Stimulated activated CD4-positive, alpha-beta T cell treated with anti-CD3 and anti-CD28 coated beads, TNF-alpha, amount 100 ng/mL, for 1 hour (primary cell): ENCODE measurements at places on chromosomes 7 and 10.

- DNase-seq = no peak
Observed at GRCh38 chr10:60942788-60943315, 1.1 kb downstream of the RHOBTB1 start.

DNA sequence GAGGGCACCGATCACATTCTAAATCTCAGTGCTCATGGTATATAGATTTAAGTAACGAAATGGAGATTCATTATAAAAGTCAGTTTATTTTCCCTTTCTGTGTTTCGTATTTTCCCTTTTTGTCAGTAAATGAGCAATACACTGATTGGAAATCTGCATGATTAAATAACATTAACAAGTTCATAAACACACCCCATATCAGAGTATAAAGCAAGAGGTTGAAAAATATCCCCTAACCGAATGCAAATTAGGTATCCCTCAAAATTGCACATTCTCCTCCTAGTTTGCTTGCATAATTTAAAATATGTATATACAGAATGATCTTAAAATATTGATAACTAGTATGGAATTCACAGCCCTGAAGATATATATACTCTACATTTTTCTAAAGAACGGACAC lies 64.6 kb downstream of the SLC37A3 start:
- no peak for DNase-seq

DNA sequence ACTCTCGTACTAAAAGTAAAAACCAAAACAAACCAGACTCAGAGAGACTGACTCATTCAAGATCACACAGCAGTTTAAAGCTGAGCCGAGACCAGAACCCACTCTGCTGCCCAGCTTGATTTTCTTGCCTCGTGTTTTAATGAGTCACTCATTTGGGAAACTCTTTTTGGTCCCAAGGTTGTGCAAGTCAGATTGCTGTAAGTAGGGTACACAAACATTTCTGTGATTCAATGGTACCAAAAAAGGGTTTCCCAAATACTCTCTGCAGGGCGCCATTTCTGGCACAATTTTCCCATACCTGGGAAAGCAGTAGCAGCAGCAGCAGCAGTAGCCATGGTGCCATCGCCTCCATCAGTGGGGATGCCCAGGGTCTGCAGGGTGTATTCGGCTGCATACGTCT lies 69.9 kb downstream of the ASAH2B start:
- no peak for DNase-seq

DNA sequence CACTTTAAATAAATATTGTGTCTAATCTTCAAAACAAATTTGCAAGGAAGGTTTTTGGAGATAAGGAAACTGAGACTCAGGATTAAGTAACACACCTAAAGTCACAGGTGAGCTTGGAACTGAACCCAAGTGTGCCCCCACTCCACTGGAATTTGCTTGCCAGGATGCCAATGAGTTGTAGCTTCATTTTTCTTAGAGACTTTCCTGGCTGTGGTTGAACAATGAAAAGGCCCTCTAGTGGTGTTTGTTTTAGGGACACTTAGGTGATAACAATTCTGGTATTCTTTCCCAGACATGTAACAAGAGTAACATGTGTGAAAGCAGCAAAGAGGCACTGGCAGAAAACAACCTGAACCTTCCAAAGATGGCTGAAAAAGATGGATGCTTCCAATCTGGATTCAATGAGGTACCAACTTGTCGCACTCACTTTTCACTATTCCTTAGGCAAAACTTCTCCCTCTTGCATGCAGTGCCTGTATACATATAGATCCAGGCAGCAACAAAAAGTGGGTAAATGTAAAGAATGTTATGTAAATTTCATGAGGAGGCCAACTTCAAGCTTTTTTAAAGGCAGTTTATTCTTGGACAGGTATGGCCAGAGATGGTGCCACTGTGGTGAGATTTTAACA lies 1.5 kb downstream of the IL6 start:
- DNase-seq = no peak

DNA sequence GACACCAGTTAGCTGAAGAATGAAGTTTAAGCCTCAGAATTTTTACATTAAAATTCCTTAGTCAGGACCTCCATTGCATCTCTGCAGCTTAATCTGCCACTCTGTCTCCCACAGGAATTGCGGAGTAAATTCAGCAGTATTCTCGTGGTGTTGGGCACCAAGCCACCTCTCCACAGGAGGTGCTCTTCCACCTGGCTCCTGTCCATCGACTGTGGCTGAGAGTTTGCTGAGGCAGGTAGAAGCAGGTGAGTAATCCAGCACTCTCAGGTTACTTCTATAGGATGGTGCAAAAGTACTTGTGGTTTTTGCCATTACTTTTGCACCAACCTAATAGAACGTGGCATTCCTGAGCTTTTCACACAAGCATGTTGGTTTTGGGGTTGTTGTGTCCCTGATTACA lies 134.1 kb downstream of the GFRA1 start:
- no peak for DNase-seq

- DNase-seq = no peak
Observed at GRCh38 chr10:5544216-5544805, 19.6 kb downstream of the CALML3 start.

GRCh38 chr10:131726967-131727366 lies 173.8 kb upstream of the PPP2R2D start:
- DNase-seq = no peak

- no peak for DNase-seq
Observed at GRCh38 chr7:113331155-113331898, 213.0 kb upstream of the SMIM30 start.

DNA sequence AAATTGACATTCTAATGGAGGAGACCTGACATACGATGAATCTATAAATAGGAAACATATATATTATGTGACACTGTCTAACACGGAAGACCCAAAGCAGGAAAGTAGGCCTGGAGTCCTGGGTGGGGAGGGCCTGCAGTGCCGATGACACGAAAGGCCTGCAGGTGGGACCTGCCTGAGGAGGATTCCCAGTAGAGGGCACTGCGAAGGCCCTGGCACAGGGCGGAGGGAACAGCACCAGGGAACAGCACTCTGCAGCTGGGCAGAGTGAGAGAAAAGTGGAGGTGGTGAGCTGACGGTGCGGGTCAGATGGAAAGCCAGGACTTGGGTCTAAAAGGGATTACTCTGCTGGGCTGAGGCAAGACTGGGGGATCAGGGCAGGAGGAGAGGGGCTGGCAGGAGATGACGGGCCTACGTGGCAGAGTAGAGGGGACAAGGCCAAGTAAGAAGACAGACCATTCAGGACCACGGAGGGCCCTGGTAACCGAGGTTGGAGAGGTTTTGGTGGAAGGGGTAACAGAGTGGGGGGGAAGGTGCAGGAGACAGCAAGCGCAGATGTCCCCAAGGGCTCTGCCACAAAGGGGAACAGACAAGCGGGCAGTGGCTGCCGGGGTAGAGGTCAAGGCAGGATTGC lies 8.1 kb downstream of the ZNF746 start:
- DNase-seq = no peak

- DNase-seq = no peak
Observed at GRCh38 chr7:123612024-123612423, 10.4 kb downstream of the ASB15 start.

- no peak for DNase-seq
Observed at GRCh38 chr10:86965986-86966654, 2.2 kb upstream of the ADIRF start.

- no peak for DNase-seq
Observed at GRCh38 chr10:46091080-46091827, 45.2 kb upstream of the MSMB start.

DNA sequence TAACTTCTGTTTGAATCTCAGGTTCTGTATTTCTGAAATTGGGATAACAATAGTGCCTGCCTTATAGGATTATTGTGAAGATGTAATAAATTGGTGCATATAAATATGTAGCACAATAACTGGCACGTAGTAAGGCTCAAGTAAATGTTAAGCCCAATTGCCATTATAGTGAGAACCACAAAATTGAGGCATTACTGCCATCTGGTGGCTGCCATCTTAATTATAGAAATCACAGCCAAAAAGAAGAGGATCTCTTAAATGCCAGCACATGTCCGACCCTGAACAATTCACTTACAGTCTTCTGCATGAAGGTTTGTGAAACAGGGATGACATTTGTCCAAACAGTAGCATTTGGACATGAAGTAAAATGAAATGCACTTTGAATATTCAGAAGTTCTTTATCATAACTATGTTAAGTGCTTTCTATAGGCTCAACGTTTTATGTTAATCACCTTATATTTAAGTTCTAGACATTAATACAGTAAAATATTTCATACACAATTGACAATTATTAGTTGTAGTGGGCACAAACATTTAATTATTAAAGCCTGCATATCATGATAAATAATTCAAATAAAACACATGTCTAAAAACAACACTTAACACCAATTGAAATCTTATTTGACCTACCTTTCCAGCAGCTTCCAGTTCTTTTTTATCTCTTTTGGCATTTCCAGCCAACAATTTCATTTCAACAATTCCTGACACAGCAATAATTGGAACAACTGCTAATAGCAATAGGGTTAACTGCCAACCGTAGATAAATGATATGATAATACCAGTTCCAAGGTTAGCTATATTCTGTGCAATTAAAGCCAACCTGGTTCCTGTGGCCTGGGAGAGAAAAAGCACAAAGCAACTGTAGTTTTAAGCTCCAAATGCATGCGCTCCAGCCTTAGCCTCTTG lies 58.5 kb downstream of the ABCB4 start:
- DNase-seq = peak; percentile 29

- DNase-seq = no peak
Observed at GRCh38 chr7:22718200-22718711, 8.7 kb upstream of the IL6 start.

- no peak for DNase-seq
Observed at GRCh38 chr7:154610903-154611302, 392.0 kb downstream of the PAXIP1 start.

- DNase-seq = no peak
Observed at GRCh38 chr10:62084451-62084850, 183.0 kb downstream of the ARID5B start.

- no peak for DNase-seq
Observed at GRCh38 chr10:17066807-17067206, 62.8 kb downstream of the CUBN start.

- no peak for DNase-seq
Observed at GRCh38 chr10:79046741-79047583, 21.8 kb upstream of the ZMIZ1 start.

DNA sequence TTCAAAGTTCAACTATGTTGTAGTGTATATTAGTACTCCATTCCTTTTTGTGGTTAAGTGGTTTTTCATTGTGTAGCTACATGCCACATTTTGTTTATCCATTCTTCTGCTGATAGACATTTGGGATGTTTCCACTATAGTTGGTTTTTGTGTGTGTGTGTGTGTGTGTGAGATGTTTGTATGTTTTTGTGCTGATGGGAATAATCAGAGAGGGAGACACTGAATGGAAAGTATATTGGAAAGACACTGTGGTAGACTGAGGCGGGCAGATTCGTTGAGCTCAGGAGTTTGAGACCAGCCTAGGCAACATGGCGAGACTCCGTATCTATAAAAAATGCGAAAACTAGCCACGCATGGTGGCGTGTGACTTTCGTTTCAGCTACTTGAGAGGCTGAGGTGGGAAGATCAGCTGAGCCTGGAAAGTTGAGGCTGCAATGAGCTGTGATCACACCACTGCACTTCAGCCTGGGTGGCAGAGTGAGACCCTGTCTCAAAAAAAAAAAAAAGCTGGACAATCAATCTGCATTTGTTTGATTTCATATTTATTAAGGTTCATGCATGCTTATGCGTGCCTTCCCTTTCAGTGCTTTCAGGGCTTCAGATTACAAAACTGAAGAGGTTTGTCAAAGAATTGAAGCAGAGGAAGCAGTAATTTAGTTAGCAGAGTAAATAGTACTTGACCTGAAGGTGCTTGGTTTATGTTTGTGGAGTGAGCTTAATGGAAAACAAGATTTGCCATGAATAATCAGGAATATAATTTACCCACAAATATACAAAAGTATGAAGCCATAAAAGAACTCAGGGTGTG lies 14.7 kb downstream of the SEC24C start:
- no peak for DNase-seq

DNA sequence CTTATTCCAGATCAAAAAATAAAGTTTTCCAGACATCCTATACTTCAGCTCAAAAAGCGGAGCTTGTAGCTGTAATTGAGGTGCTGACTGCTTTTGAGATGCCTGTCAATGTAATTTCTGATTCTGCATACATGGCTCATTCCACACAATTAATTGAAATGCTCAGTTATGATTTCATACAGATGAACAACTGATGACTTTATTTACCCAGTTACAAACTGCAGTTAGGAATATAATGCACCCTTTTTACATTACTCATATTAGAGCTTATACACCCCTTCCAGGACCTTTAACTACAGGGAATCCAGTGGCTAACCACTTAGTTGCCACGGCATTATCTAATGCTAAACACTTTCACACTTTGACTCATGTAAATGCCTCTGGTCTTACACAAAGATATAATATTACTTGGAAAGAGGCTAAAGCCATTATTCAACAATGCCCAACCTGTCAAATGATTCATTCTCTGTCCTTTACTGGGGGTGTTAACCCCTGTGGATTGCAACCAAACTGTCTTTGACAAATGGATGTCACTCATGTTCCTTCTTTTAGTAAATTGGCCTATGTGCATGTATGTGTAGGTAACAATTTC lies 147.3 kb downstream of the ZNF33B start:
- DNase-seq = no peak

DNA sequence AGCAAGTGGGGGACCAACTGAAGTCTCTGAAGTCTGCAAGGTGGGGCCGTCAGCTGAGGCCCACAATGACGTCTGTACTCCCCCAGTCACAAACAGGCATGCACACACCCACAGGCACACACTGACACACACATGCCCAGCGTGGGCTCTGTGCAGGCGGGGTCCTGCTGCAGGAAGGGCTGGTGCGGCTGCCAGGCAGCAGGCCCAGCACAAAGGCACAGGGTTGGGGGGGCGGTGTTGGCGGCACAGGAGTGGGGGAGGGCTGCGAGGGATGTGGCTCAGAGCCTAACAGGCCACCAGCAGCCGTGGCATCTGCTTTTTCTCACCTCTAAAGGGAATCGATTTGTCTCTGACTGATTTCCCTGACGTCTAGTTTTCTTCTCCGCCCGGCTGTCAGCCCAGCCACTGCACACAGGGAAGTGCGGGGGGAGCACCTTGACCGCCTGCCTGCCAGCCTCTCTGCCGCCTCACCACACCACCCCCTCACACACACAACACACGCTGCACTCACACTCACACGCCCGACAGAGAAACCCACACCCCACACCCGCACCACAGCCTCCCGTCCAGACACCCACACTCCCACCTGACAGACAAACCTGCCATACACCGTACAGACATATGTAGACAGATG lies 43.5 kb upstream of the ZMIZ1 start:
- no peak for DNase-seq

DNA sequence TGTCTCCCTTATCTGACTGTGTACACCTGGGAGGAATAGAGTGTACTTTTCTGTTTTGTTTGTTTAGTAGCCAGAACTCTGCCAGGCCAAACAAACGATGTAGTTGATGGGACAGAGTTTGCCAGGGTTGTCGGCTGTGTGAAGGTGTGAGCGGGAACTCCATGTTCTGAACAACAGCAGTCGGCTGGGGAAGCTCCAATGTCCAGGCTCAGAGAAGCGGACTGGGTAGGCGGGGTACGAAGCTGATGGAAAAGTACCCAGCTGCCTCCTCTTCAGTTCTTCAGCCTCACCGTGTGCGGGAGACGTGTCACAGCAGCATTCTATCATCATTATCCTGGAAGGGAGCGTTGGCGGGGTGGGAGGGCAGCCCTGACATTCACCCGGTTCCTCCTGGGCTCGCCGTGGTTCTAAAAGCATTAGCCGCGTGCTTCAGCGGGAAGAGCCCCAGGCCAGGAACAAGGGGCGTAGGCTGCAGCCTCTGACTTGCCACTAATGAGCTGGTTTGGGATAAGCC lies 52.9 kb downstream of the PFKFB3 start:
- DNase-seq = no peak
